PC-3 (cell line): ENCODE measurements at places on chromosomes 1 and 21.

DNA sequence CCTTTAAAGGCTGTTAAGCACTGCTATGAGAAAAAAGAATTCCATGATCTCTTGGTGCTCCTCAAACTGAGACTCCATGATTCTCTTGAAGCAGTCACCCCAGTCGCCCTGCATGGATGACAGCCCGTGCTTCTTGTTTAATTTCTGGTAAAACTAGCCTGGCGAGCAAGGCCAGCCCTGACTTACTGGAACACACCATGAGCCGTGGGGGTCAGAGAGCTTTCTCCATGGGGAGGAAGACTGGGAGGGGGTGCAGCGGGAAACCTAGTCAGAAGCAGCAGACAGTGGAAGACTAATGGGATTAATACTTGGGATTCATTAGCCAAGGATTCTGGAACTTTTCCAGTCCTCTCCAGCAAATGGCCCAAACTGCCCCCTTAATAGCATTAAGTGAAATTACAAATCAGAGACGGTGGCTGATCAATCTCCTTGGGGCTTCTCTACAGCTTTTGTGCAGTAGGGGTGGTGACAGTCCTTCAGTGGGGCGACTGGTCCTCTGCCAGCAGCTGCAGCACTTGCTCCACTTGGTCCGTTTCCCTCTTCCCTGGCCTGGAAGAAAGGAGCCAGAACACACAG lies 57.2 kb upstream of the LRRN2 start:
- no peak for DNase-seq

DNA sequence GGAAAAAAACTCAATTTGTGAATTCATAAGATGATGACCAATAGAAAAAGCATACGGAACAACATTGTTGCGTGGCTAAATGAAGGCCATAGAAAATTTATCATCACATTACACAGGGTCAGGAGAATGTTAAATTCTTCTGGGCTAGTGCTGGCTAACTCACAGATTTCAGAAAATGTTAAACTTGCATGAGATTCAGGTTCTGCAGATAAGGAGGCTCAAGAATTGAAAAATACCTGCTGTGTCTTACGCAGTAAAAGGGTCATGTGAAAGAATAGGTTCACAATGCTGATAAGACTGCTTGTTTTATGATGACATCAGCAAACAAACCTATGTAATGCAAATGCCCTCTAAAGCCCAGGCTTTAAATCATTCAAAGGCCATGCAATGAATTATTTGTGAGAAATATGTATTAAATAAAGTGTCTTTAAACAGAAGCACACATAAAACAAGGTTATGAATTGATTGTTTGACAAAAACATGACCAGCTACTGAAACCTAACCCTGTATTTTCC lies 378.8 kb downstream of the USP25 start:
- no peak for DNase-seq

- DNase-seq = no peak
These were observed 2.8 kb downstream of the AIRE start for GRCh38 chr21:44288251-44289110.

GRCh38 chr1:15381805-15382204 lies 27.9 kb upstream of the EFHD2 start:
- DNase-seq = no peak

GRCh38 chr1:226349801-226350518 lies 41.0 kb upstream of the LIN9 start:
- DNase-seq = no peak

DNA sequence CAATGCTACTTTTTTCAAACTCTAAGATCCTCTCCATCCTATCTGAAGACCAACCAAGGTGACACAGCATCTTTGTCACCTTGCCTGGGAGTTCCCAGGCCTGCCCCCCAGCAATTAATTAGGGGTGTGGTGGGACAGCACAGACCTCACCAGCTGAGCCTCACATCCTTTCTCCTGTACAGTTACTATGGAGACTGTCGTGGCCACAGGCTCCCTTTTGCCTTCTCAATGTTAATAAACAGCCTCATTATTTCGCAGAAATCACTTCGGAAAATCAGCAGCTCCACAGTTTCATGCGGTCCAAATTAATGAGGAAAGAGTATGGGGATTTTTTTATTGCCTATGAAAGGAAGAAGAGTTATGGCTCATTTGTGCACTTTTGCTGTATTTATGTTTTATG lies 378.3 kb downstream of the NPHP4 start:
- no peak for DNase-seq
